Activated CD4-positive, alpha-beta T cell treated with anti-CD3 and anti-CD28 coated beads for 24 hours (primary cell): ENCODE measurements at places on chromosomes 2 and 18.

- DNase-seq, result no peak
Observed at GRCh38 chr2:11166476-11166875, 11.2 kb downstream of the SLC66A3 start.

- DNase-seq, result no peak
Observed at GRCh38 chr2:118658596-118659198, 188.8 kb downstream of the EN1 start.

- DNase-seq, result no peak
Observed at GRCh38 chr2:232871418-232871834, 1.4 kb downstream of the SNORC start.

GRCh38 chr18:6273423-6273822 lies 141.3 kb downstream of the L3MBTL4 start:
- DNase-seq, result no peak

- DNase-seq, result no peak
Observed at GRCh38 chr18:32420084-32420750, 50.5 kb downstream of the GAREM1 start.

- no peak for DNase-seq
Observed at GRCh38 chr2:203018181-203018580, 3.5 kb downstream of the NBEAL1 start.

DNA sequence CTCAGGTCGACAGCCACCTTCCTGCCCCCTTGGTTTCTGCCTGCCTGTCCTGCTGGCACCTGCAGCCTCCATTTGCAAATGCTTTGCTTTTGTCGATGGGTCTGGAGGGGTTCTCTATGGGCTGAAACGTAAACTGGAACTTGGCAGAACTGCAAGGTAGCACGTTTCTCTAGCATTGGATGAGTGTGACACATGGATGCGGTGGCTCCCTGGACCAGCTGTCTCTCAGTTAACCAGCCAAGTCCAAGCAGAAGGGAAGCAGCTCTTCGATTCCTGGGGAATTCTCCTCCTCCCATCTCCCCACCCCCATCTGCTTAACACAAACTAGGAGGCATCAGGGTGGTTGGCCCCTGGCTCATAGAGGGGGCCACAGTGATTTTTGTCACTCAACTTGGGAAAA lies 57.3 kb downstream of the ITGB1BP1 start:
- no peak for DNase-seq

- no peak for DNase-seq
Observed at GRCh38 chr18:50630895-50631294, 71.0 kb downstream of the MAPK4 start.

GRCh38 chr2:235627682-235628081 lies 133.8 kb downstream of the AGAP1 start:
- no peak for DNase-seq

- DNase-seq, result no peak
Observed at GRCh38 chr2:210611466-210611865, 55.1 kb downstream of the CPS1 start.

DNA sequence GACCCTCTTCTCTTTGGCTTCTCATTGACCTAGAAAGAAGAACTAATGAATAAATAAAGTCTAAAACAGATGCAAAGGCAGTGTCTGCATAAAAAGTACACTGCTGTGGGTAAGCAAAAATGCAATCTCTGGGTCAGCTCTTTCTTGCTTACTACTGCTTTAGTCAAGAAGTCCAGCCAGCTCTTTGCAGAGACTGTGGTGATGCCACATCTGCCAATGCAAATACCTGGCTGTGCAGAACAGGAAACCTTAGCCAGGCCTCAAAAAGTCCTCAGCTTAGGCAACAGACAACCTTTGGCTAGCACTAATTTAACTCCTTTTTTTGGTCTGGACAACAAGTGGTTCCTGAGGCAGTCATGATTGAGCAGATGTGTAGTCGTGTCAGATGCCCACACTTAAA lies 73.6 kb upstream of the RND3 start:
- DNase-seq, result no peak

DNA sequence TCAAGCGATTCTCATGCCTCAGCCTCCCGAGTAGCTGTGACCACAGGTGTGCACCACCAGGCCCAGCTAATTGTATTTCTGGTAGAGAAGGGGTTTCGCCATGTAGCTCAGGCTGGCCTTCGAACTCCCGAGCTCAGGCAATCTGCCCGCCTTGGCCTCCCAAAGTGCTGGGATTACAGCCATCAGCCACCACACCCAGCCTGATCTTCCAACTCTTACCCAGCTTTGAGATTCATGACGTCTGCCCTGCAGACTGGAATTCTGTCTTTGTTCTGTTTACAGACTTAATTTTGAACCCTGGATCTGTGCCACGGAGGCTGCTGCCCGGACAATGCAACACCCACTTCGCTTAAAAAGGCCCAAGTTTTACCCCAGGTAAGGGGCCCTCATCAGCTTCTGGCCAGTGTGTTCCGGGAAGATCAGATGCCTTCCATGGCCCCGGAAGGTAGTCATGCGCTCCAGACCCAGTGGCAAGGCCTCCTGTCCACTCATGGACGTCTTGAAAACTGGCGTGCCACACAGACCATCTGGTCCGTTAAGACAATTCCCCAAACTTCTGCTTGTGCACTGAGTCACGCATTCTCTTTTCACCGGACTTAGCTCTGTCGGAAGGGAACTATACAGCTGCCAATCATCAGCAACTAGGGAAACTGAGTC lies 5.5 kb downstream of the PXDN start:
- no peak for DNase-seq

DNA sequence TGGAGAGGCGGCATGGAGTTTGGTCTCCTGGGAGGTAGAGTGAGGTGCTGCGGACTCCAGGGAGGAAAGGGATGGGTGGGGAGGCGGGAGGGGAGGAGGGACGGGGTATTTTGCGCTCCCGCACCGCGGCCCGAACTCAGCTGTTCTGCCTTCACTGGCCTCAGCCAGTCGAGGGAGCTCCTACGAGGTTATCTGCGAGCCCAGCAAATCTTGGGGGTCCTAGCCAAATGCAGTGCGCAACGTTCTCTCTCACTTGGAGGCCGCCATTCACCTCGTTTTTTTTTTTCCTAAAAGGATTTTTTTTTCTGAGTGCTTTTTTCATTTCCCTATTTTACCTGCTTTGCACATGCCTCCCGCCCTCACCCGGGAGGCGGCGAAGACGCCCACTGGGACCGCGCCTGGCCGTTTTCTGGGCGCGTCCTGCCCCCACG lies 877 bp upstream of the BCL2L11 start:
- no peak for DNase-seq

GRCh38 chr2:90645-91312 lies 44.5 kb upstream of the FAM110C start:
- no peak for DNase-seq

GRCh38 chr2:96647681-96648080 lies 5.1 kb downstream of the FER1L5 start:
- no peak for DNase-seq

DNA sequence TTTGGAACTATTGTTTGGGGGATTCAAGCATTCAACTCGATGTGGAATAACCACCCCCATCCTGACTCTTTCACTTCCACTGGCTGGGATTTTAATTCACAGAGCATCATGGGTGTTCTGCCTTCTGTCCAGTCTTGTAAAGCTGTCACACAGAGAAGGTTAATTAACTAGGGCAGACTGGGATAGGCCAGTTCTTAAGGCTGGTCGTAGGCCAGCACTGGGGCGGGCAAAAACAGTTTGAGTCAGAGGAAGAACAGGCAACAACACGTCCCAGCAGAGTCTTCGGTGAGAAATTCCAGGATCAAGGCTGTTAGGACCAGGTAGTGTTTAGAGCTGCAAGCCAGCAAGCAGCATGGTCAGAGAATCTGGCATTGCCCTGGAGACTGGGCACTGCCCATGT lies 4.0 kb upstream of the RNF152 start:
- no peak for DNase-seq

DNA sequence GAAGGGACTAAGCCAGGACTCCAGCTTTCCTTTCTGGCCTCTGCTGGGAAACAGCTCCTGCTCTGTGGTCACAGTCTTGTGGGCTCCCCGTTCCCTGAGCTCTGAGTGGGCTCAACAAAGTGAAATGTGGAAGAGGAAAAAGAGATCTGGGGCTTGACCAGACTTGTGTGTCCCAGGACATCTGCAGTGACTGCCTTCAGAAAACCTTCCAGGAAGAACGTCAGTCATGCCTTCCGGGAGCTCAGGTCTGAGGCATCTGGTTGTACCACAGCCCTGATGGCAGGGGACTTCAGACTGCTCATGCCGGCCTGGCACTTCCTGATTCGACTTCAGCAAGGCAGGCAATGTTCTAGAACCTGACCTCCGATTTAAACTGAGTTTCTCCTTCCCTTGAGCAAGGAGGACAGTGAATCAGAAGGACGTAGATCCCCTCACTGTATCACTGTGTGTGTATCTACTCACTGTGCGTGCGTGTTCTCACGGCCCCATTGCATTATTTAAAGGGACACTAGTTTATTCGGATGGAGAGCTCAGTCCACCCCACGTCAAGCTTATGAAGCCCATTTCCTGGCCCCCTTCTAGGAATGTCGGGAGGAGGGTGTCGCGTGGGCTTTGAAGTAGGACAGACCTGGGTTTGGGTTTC lies 548 bp upstream of the FBLN7 start:
- no peak for DNase-seq

- no peak for DNase-seq
Observed at GRCh38 chr18:66167829-66168684, 417.2 kb downstream of the CDH7 start.

DNA sequence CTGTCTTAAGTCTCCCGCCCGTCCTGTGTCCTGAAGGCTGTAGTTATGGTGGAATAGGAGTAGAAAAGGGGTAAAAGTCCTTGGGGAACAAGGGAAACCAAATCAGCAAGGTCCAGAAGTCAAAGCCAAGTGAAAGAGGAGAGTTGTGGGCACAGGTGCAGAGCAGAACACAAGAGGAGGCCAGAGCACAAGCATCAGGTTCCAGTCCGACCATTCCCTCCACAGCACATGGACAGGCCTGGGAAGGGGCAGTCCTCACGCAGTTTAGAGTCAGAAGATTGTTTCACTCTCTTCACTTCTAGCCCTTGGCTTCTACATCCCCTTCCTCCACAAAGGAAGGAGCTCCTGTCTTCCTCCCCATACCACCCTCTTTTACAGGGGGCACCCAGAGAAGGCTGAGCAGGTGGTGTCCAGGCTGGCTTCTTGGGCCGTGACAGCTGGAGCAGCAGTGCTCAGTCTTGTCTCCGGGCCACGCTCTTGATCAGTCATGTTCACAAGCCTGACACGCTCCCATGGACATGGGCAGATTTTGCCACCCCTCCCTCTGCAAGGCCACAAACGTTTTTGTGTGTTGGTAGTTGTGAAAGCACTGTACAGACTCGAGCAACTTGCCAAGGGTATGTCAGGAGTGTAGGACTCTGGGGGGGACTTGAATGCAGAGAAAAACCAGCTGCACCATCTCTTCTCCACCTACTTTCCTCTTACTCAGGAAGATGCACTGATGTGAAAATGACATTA lies 138.5 kb upstream of the DAPL1 start:
- no peak for DNase-seq
